ENCODE measurements at places on chromosomes 1 and 21. TPM values are rescaled to one million over a fixed set of nuclear protein-coding genes. Genes with fewer than 3 reads are reported as not detected.
A peak's percentile ranks its signal among the peaks of the same experiment; 100 is the strongest.

The ERICH3 gene
- not detected for total RNA-seq

DNA sequence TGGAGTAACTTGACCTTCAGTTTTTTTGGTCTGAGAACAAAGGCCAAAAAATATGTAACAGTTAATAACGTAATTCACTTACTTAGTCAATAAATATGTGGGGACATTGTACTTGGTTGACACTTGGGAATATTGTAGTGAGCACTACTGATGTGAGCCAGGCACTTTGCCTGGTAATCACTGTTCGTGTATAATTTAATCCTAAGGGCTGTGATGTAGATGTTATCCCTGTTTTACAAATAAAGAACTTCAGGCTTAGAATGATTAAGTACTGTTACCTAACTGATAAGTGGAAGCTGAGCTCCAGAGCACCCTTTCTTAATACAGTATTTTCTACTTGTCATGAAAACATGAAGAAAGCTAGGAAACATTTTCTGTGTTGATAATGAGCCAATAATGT, 28.0 kb downstream of the PTBP2 start:
- no peak for DNase-seq

GRCh38 chr1:75732703-75733102, 8.2 kb downstream of the ACADM start:
- no peak for DNase-seq

GRCh38 chr1:236913371-236914037, 90.7 kb downstream of the MT1HL1 start:
- no peak for DNase-seq

DNA sequence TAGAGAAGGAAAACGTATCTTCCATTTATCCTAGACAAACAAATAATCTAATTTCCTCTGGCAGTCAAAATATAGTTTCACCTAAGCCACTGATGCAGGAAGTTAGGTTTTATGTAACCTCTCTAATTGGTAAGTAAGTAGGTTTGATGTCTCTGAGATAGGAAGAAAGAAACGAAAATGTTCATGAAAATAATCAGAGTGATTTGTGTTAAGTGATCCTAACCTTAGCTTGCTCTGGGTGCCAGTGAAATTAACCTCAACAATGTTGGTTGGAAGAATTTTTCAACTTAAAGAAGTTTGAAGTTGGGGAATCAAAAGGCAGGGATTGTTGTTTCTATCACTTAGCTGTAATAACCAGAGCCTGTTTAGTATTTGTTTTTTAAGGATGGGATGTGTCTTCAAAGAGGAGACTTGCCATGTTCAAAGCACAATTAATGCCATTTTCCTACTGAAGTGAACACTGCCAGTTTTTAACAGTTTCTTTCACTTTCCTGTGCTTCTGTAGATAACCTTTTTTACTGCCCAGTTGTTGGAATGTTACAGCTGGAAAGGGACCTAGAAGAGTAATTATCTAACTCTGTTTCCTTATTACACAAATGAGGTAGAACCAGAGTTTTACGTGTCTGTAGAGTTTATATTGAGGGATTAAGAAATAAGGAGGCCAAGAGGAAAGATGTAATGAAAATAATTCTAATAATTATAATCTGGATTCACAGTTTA, 18.4 kb downstream of the HIPK1 start:
- peak; percentile 29 for DNase-seq
